ENCODE measurements at places on chromosomes 5 and 9. TPM values are rescaled to one million over a fixed set of nuclear protein-coding genes. Genes with fewer than 3 reads are reported as not detected.

Gene PRDM9
- not detected for total RNA-seq

Gene CARD6
- 6.3 TPM for total RNA-seq

Gene TRPM3
- total RNA-seq = 0.13 TPM

Gene CBY3
- not detected for total RNA-seq

Gene RIC1
- total RNA-seq = 25.7 TPM

Gene PFN3
- not detected for total RNA-seq

Gene ROPN1L
- total RNA-seq = 0.39 TPM

Gene FOXE1
- total RNA-seq = not detected

Gene DAB2
- 23.0 TPM for total RNA-seq

Gene PRR16
- total RNA-seq = 12.0 TPM

Gene GARIN3
- total RNA-seq = not detected

Gene TUBB4B
- 224 TPM for total RNA-seq

Gene INSL6
- not detected for total RNA-seq

All from epithelial cell of alveolus of lung (primary cell).